ENCODE measurements at places on chromosomes 12 and 14. TPM values are rescaled to one million over a fixed set of nuclear protein-coding genes. Genes with fewer than 3 reads are reported as not detected.

Gene FAM222A
- under 0.01 TPM for total RNA-seq

Gene GALNT8
- 0.18 TPM for total RNA-seq

Gene TAS2R9
- total RNA-seq = not detected

Gene INHBC
- not detected for total RNA-seq

Gene KTN1
- 150 TPM for total RNA-seq

Gene HOXC12
- not detected for total RNA-seq

Gene PTHLH
- total RNA-seq = 2.0 TPM

Gene BIN2
- not detected for total RNA-seq

Gene THAP2
- 2.3 TPM for total RNA-seq

Gene SLC10A1
- total RNA-seq = not detected

Gene OR4E1
- total RNA-seq = not detected

All from smooth muscle cell of bladder (primary cell).